ENCODE measurements at places on chromosomes 3 and 15.

- DNase-seq, result no peak
These were observed 725 bp downstream of the CHL1 start for GRCh38 chr3:197149-197827.

DNA sequence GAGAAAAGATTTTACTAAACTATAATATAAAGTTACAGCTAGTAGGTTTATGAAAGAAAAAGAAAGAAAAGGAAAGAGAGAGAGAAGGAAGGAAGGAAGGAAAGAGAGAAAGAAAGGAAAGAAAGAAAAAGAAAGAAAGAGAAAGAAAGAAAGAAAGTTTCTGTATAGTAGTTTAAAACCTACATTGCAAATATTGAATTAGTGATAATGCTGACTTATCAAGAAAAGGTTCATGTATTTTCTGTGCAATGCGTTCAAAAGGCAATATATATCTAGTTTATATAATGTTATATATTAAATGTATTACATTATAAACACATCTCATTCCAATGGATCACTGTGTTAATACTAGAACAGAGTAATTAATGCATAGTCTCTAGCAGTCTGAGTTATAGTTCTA is 648.4 kb downstream of the ZBBX start:
- DNase-seq, result no peak

GRCh38 chr15:75249726-75250125 is 8.4 kb upstream of the GOLGA6C start:
- DNase-seq, result no peak

- no peak for DNase-seq
These were observed 455.3 kb upstream of the NR2F2 start for GRCh38 chr15:95875121-95875643.

DNA sequence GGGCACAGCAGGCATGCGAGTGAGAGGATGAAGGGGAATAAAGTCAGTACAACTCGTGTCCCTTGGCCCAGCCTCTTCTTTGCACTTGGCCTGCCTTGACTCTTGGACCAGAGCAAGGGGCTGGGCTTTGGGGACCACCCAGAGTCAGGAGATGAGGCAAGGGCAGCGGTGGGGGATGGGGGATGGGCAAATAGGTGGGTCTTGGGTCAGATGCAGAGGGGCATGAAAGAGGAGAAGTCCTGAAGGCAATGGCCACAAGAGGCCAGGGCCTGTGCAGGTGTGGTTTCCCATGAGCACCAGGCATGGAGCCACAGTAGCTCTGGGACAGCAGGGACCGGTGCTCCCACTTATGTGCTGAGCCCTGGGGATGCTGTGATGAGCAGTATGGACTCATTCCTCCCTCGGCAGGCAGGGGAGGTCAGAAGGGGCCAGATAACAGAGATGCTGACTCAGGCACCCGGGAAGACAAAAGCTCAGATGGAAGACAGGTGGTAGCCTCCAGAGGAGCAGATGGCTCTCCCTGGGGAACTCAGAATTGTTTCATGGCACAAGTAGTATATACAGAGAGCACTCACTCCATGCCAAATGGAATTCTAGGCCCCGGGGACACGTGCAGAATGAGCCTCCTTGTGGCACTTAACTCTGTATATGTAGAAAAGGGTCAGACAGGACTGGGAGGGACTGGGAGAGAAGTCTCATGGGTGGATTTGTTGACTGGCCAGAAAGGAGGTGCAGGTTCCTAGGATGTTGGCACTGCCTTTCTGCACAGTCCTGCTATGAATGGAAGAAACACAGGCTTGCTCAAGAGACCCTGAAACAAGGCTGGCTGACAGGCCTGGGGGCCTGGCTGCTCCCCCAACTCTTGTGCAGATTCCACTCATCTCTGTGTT is 14.3 kb downstream of the ZBTB47 start:
- DNase-seq, result no peak

GRCh38 chr3:177591379-177591778 is 394.1 kb upstream of the TBL1XR1 start:
- DNase-seq, result no peak

DNA sequence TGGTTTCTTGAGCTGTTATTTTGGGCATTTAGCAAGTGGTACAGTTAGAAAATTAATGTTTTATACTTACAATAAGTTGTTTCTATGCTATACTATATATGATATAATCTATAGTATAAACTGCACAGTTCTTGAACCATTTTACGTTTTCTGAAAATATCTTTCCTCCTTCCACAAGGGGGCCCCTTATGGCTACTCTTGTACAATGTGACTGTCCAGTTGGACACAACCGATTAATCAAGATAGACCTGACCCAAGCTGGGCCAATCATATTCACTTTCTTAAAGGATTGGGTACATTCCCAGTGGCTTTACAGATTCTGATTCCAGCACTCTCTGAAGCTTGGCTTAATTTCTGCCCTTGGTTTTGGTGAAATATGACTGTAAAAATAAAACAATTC is 953.4 kb downstream of the AGBL1 start:
- DNase-seq, result no peak

GRCh38 chr3:96970211-96970610 is 155.8 kb downstream of the EPHA6 start:
- no peak for DNase-seq

DNA sequence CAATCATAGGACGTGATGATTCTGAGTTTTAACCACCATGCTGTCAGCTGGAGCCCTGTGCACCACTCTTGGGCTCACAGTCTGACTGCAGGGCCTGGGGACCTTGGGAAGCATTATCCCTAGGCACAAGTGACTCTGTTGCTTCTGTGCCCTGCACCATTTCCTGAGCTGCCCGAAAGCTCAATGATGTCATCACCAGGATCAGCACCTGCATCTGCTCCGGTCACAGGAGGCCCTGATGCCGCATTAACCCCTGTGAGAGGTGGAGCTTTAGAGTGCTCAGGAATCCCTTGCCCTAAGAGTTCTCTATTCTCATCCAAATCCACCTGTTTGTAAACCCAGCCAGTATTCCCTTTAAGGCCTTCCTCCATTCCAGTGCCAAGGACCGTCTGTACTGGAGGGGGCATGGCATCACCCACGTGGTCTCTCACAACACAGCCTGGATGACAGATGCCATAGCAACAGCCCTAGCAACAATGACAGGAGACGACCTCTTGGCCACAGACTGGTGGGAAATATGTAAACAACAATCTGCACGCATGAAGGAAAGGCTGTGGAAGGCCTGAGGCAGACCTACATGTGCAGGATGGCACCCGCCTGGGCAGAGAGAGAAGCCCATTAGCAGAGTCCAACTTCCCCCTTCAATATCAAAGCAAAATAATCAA is 37.9 kb downstream of the NTRK3 start:
- no peak for DNase-seq

DNA sequence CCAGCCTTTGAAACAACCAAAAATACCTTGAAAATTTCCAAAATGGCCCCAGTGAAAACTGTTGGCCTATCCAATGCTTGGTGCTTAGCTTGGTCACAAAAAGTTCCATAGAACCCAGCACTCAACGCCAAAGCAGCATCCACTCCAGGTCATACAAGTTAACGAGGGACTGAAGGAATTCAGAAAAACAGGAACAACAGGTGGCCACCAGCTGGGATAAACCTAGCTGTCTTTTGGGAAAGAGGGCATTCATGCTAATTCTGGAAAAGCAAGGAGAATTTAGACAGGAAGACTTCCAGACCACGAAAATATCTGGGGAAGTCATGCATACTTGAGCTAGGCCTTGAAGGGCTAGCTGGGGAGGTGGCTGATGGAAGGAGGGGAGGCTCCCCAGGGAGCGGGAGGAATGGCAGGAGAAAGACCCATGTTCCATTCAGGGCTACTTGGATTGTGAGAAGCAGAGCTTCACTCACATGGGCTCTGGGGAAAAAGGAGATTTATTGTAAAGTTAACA is 28.6 kb downstream of the COLQ start:
- DNase-seq, result no peak

DNA sequence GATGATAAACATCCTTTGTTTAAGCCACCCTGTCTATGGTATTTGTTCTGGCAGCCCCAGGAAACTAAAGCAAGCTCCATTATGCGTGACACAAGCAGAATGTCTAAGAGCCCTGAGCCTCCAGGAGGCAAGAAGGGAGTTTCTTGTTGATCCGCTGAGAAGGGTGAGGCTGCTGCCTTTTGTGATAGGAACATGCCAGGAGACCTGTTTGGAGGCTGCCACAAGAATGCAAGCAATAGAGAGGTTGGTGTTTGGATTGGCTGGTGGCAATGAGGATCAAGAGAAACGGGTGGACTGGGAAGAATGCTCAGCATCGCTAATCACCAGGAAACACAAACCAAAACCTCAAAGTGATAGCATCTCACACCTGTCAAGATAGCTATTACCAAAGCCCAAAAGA is 104.8 kb downstream of the ASB7 start:
- DNase-seq, result no peak

DNA sequence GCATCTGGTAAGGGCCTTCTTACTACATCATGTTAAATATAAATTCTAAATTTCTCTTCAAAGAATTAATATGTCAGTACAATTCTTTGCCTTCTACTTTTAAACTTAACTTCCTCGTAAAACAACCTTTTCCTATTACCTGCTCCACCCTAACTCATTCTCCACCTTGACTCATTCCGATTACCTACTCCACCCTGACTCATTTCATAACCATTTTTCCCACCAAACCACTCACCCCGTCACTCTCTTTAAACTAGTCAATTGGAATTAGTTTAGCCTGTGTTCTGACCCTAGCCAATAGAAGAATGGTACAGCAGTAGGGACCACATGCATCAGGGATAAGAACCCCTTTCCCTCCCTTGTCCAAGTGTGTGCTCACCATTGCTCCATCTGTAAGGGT is 65.6 kb downstream of the PLSCR2 start:
- no peak for DNase-seq

GRCh38 chr3:126477061-126477380 is 1.3 kb upstream of the ZXDC start:
- no peak for DNase-seq

DNA sequence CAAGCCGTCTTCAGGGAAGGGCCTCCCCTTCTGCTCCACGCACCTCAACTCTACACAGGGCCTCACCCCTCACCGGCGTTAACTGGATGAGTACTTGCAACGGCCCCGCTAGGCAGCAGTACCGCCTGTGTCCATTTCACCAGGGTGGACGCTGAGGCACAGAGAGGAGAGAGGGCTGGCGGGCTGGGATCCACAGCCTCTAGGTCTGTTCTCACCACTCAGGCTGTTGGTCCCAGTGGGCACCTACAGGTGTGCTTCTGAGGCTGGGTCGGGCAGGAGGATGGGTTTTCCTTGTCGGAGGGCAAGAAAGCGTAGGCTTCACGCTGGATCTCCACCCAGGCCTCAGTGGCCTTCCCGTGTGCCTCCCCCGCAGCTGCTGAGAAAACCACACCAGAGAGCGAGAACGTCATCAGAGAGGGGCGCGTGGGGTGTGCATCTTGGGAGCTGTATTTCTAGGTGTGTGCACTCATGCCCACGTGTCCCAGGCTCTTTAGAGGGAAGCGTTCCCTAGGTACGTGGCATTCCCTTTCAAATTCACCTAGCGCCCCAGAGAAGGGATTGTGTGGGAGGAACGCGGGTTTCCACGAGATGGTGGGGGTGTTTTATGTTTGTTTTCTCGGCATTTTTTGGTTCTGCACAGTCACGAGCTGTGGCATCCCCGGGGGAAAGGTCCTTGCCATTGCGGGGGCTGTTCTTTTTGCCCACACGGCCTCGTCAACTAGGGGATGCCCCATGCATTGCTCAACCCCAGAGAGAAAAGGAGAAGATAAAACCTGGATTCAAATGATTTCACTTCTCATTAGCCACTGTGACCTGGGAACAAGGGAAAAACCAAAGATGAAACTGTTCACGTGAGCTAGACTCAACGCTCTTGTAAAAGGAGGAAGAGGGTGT is 67.7 kb downstream of the MGLL start:
- DNase-seq, result peak; percentile 64

DNA sequence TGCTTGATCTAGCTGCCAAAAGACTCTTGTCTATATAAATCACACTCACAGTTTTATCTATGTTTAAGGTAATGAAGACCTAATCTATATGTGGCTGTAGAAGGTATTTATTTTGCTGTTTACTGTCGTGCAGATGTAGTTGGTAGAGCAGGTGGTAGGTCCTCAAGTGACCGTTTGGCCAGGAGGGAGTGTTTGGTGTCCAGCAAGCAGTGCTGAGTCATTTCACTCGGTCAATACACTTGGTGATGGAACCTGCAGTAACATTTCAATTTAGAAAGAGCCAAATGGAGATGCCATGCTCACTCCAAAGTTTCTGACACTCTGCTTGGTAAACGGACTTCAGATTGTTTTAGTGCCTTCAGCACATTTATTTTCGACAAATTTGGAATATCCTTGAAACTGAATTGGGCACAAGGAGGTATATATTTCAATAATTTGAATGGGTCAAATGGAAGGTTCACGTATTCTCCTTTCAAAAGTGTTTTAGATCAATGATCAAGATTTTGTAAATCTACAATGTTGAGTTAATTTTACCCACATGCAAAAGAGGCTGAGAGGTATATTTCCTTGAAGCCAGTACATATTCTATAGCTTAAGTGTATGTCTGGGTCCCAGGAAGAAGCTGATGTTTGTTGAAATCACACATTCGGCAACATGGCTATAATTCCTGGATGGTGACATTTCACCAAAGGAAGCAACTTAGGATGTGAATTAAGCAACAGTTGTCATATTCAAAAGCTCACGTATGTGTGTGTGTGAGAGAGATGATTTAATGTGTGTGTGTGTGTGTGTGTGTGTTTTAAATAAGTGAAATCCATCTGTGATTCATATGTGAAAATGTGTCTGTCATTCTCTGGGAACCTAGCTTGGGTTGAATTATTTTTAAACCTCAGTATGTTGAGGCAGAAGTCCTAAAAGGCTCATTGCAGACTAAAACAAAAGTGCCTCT is 7.7 kb upstream of the CX3CR1 start:
- no peak for DNase-seq

GRCh38 chr3:184002469-184002868 is 15.2 kb downstream of the ABCC5 start:
- no peak for DNase-seq

- no peak for DNase-seq
These were observed 37.1 kb downstream of the ABHD17C start for GRCh38 chr15:80732167-80732566.

- DNase-seq, result no peak
These were observed 1.9 kb downstream of the MEX3B start for GRCh38 chr15:82043796-82044372.

DNA sequence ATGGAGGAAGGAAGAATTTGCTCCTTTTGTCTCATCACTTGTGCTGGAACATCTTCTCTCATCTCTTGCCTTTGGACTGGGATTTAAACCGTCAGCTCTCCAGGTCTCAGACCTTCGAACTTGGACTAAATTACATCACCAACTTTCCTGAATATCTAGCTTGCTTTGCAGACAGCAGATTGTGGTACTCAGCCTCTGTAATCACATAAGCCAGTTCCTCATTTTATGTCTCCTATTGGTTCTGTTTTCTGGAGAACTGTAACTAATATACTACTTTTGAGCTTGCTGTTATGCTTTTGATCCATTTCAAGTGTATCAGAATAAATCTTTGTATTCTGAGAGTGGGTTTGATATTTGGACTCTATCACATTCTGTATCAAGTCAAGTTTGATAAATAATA is 164.3 kb upstream of the VEPH1 start:
- DNase-seq, result no peak

GRCh38 chr15:76391847-76392246 is 55.3 kb downstream of the ISL2 start:
- no peak for DNase-seq

All from stimulated activated CD4-positive, alpha-beta T cell treated with anti-CD3 and anti-CD28 coated beads, Interleukin-4, amount 100 ng/mL, for 4 hours (primary cell).